T-helper 2 cell (primary cell): ENCODE measurements at places on chromosomes 7 and 10.

GRCh38 chr7:147980826-147981813 is 609.4 kb upstream of the C7orf33 start:
- no peak for DNase-seq

GRCh38 chr10:14296065-14296709 is 34.5 kb downstream of the FRMD4A start:
- DNase-seq = no peak

GRCh38 chr7:141263508-141263907 is 189.6 kb downstream of the TMEM178B start:
- DNase-seq = peak; percentile 16

DNA sequence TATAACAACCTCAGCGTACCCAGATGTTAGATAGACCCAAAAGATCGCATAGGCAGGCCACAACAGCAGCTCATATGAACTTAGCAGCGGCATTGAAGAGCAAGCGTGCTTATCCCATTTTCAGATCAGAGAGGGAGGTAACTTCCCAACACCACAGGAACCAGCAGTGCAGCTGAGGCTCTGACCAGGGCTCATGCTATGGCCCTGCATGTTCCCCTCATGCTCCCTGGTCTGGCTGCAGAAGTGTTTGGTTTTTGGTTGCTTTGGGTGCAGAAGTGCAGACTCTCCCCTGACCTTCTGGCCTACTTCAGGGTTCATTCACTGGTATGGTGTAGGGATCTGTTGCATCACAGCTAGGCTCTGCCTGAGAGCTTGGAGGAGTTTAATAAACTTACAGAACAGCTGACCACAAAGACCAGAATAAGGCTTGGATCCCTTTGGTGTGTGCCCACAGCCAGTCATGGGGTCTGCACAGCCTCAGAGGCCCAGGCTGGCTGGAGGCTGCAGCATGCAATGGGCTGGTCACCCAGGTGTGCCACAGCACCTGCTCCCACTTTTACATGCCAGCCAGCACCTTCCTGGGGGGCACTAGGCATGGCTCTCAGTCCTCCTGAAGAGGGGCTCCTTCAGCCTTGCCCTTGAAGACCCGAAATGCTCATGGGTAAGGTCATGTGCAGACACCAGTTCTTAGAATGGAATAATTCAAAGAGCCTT is 9.1 kb upstream of the CXCL12 start:
- no peak for DNase-seq

DNA sequence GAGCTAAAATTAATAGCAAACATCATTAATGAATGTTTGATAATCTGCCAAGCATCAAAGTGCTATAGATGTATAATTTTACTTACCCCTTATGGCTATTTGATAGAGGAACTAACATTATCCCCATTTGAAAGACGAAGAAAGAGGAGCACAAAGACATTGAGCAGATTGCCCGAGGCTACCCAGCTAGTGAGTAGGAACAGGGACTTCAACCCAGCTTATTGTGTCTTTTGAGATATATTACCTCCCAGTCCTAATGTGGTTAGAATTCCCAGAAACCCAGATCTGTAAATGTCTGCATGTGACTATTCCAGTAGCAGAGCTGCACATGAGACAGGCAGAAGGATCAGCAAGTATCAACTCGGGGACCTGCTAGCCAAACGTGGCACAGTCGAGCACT is 160.1 kb upstream of the AOAH start:
- no peak for DNase-seq

DNA sequence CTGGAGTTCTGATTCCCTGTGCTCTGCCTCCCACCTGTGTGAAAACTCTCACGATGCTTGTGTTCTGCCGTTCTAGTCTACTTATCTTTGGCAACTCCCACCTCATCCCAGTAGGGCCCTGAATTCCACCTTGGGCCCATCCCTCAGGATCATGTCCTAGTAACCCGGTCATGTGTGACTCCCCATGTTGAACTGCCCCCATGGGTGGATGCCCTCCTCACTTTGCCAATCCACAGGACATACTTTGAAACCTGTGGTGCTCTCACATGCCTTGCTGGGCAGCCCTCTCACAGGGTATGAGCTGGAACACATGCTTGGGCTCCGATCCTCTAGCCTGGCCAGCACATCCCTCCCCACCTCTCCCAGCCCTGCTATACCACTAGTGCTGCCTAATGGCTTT is 3.8 kb upstream of the RBM33 start:
- no peak for DNase-seq
